ENCODE measurements at places on chromosomes 7 and 10.

DNA sequence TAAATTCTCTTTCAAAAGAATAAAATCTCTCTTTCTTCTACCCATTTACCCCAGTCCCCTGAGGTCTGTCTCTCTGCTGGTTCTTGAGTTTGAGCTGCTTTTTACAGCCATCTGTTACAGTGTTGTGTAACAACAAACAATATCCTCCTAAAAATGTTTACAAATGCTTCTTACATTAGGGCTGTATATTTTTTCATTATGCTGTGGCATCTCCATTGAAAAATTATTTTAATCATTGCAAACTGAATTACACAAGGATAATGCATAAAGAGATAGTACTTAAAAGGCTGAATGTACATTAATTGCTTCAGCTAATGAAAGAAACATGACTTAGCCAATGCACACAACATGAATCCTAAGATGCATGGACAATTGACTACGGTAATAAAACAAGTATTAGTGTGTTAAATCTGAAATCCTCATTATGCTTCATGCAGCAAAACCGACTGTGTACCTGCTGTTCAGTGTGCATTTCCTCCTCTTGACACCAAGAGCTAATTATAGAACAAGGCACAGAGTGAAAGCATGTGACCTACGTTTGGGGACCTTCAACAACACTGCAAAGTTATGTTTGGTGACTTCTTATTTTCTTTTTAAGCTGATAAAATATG is 181.7 kb upstream of the RHOBTB1 start:
- DNase-seq, result no peak

GRCh38 chr7:76155938-76156337 is 45.8 kb upstream of the SRRM3 start:
- DNase-seq, result no peak

GRCh38 chr10:117334066-117334465 is 41.2 kb downstream of the PDZD8 start:
- no peak for DNase-seq

DNA sequence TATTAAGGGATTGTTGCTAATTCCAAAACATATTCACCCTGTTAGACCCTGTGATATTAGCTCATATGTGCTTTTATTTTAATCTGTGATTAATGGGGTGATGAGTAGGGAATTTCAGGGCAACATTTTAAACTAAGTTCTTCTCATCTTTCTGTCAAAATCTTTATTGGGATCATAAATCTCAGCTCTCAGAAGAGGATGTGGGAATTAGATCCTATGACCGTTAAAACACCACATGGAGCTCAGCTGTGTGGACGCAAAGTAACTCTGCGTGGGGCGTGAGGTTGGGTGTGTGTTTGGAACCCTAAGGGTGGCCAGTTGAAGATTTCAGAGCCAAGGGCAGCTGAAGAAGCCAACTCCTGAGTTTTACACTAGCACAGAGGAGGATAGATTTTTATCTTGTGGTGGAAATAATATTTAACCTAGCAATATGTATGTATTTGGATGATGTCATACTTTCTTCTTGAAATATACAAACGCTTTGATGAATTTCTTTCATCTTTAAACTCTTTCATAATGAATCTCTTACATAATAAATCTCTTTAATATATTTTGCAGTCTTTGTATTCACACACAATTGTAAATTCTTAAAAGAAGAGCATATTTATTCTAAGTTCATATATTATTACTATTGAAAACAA is 64.4 kb downstream of the EPDR1 start:
- DNase-seq, result no peak

- DNase-seq, result no peak
Observed at GRCh38 chr7:12967322-12967721, 279.9 kb downstream of the ARL4A start.

- DNase-seq, result no peak
Observed at GRCh38 chr7:140981951-140982350, 32.8 kb downstream of the MRPS33 start.

DNA sequence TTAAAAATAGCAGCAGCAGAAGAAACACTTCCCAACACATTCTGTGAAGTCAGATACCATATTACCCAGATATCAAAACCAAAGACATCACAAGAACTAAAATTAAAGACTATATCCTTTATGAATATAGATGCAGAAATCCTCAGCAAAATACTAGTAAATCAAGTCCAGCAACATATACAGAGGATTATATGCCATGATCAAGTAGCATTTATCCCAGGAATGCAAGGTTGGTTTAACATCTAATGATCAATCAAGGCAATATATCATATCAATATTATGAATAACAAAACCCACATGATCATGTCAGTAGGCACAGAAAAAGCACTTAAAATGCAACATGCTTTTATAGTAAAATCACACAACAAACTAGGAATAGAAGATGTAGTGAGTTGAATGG is 88.1 kb downstream of the RPS24 start:
- DNase-seq, result no peak

DNA sequence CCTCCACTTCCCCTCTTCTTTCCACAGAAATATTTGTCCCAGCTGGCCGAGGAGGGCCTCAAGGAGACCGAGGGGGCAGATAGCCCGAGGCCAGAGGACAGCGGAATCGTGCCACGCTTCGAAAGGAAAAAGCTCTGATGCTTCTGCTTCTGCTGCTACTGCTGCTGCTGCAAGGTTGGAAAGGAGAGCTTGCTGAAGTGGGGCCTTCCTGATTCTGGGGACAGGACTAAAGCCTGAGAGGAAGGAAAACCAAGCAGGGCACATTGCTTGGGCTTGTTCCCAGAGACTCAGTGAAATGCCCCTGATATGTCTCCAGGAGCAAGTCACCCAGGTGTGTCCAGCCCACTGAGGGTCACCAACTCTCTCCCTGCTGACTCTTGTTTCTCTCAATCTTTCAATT is 35.9 kb upstream of the PDCD4 start:
- DNase-seq, result no peak

DNA sequence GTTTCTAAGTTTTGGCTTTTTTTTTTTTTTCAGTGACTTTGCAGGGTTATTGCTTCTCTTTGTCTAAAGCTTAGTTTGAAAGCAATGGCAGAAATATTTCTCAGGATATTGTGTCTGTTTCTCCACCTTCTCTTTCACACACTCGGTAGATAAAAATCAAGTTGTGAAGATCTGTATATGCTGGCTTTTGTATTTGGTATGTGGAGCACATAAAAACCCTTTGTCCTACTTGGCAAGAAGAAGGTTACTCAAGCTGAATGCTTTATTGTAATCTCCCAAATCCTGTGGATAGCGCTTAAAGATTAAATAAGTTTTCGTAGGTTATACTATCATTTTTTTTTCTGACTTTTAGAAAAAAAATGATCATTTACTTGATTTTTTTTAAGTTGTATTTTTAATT is 172.4 kb downstream of the CDCA7L start:
- DNase-seq, result no peak

DNA sequence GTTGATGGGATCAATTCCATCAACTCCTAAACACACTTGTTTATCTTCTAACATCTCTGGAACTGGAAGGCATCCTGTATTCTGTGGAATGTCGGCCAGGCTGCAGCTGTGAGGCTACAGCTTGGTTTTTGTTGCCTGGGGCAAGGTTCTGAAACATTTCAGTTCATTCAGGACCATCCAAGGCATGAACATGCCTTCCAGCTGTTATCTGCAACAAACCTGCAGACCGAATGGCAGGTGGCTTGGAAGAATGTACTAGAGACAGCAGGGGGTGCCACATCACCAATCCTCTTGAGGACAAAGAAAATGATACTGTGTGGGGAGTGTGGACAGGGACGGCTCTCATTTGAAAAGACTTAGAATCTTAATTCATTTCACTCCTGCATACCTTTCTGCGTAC is 12.4 kb downstream of the PAPOLB start:
- DNase-seq, result no peak

GRCh38 chr7:111264111-111264868 is 173.4 kb downstream of the LRRN3 start:
- no peak for DNase-seq

GRCh38 chr10:70480239-70480861 is 1.8 kb downstream of the PALD1 start:
- DNase-seq, result no peak

GRCh38 chr7:92293896-92294590 is 48.3 kb downstream of the ANKIB1 start:
- no peak for DNase-seq

DNA sequence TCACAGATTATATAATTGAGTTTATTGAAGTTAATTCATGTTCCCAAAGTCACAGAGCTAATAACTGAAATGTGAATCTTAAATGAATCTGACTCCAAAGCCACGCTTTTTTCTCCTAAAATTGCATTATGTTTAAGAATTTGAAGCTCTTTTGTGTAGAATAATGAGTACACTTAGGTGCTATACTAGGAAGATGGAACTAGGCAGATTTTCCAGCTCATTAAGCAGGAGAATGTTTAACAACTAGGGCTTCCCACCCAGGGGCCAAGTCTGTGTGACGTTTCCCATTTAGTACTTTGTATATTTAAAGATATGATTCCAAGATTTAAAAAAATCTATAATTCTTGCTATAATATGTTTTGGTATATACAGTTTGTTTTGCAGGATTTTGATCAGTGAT is 169.5 kb downstream of the KIF20B start:
- no peak for DNase-seq

DNA sequence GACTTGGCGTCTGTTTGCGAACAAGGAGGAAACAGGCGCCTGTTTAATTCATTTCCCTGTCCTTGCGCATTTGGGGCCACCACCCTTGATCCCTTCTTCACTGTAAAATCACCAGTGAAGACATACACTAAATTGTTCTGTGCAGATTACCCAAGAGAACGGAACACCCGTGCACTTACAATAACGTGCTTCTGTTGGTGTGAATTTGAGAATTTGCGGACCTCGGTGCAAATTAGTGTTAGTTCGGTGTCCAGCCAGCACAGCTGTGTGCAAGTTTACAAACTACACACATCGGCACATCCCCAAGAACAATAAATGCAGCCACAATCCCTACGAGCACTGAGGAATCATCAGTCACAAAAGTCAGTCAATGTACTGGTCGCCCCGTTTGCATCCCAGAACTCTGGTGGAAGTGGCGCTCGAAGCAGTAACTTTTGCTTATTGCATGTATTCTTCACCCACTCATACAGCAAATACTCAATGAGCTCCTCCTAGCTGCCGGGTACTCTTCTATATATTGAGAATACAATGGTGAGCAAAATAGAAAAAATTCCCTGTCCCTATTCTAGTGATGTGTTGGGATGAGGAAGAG is 786 bp upstream of the CNOT4 start:
- DNase-seq, result no peak

DNA sequence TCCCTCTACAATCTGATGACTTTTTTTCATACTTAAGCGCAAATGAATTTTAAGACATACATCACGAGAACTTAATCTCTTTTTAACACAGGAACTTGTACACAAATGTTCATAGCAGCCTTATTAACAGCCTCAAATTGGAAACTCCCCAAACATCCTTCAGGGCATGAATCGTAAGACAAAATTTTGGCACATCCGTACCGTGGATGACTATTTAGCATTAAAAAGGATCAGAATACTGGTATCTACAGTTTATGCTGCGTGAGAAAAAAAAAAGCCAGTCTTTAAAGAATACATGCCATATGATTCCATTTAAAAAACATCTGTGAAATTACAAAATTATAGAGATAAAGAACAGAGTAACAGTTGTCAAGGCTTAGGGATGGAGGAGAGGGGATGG is 46.8 kb downstream of the PDE1C start:
- no peak for DNase-seq

DNA sequence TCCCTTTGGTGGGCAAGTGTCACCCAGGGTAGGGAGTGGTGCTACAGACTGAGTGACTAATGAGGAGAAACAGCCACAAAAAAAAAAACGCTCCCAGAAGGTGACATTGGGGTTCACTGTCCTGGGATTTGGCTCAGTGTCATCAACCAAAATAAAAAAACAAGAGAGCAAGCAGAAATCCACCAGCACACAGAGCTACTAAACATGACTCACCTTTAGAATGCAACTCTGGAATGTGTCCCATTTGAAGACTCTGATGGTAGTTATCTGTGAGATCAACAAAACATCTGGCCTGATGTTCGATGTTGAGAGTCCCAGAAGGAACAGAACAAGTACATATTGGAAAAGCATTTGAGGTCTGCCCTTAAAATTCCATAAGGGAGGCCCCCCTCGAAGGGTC is 200.3 kb upstream of the LYZL2 start:
- DNase-seq, result no peak

- no peak for DNase-seq
Observed at GRCh38 chr10:63072951-63073350, 60.2 kb upstream of the NRBF2 start.

DNA sequence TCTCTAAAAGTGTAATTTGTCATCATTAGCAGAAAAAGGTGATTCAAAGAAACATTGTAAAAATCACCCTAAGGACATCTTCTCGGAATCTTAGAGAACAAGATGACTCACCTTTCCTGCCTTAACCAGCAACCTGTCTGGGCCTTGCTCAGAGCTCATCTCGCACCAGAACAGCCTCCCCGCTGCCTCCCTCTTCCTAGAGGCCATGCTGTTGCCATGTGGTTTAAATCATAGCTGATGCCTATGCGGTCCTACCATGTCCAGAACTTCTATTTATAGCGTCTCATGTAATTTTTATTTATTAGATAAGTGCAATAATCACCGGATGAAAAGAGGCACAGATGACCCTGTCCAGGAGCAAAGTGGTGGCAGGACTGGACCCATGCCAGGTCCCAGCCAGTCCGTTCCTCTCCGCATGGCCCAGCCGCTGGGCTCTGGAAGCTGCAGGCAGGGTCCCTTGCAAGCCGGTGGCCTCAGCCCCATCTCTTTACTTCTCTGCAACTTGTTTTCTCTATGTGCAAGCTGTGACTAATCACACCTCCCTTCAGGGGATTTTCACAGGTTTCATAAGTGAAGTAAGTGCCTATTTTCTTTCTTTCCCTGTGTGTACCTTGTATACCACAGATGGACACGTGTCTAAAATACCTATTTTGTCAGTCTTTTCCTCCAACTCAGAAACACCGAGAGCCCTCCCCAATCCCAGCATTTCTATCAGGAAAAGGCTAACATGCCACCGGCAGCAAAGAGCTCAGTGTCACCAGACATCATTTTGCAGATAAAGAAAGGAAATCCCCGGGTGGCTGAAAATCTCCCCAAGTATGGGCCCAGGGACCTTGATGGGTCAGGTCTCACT is 27.1 kb downstream of the KLF6 start:
- DNase-seq, result no peak

- DNase-seq, result no peak
Observed at GRCh38 chr7:13327669-13328068, 640.2 kb downstream of the ARL4A start.

DNA sequence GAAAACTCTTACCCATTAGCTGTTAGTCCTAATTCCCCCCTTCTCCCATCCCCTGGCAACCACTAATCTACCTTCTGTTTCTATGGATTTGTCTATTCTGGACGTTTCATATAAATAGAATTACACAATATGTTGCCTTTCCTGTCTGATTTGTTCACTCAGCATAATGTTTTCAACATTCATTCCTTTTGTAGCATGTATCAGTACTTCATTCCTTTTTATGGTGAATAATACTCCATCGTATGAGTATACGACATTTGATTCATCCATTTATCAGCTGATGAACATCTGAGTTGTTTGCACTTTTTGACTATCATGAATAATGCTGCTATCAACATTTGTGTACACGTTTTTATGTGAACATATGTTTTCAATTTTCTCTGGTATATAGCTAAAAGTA is 4.4 kb upstream of the FRAT1 start:
- no peak for DNase-seq

Measured in esophagus squamous epithelium (tissue), 5 donors.